Stimulated activated CD4-positive, alpha-beta T cell treated with anti-CD3 and anti-CD28 coated beads, Interleukin-15, amount 100 ng/mL, for 1 hour (primary cell): ENCODE measurements at places on chromosomes 2 and 18.

DNA sequence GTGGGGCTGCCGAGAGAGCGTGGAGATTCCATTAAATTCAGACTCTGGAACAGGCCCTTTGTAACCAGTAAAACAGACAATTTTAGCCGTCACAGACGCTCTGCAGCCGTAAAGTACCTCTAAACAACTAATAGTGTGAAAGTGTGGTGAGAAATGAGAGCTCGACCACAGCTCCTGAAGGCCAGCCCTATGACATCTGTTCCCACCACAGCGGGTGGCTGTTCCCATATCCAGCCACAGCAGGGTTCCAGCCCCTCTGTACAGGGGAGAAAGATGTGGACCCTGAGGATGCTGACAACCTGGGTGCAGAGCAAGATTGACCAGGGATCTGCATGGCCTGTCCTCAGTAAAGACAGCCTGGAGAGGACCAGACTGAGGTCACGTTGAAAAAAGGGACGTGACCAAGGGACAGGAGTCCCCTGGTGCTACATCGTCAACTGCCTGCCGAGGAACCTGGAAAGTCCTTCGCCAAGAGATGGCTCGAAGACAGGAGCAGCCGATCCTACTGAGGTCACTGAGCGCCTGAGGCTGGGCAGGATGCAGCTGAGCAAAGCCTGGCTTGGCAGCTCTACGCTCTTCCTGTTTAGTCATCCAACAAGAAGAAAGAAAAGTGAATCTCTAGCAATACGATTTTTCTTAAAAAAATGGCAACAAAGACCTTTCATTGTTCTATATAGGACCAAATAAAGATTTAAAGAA lies 831.7 kb downstream of the RNF144A start:
- no peak for DNase-seq

GRCh38 chr18:47936952-47937351 lies 6.5 kb upstream of the SMAD2 start:
- no peak for DNase-seq

- no peak for DNase-seq
Observed at GRCh38 chr2:177077778-177078177, 134.8 kb upstream of the HNRNPA3 start.

GRCh38 chr2:119178776-119179175 lies 20.2 kb upstream of the C1QL2 start:
- no peak for DNase-seq

- DNase-seq, result no peak
Observed at GRCh38 chr2:3145471-3146021, 232.1 kb downstream of the EIPR1 start.
